CD4-positive, alpha-beta T cell treated with Interleukin-21 for 1 hour (primary cell): ENCODE measurements at places on chromosomes 5 and 9.

DNA sequence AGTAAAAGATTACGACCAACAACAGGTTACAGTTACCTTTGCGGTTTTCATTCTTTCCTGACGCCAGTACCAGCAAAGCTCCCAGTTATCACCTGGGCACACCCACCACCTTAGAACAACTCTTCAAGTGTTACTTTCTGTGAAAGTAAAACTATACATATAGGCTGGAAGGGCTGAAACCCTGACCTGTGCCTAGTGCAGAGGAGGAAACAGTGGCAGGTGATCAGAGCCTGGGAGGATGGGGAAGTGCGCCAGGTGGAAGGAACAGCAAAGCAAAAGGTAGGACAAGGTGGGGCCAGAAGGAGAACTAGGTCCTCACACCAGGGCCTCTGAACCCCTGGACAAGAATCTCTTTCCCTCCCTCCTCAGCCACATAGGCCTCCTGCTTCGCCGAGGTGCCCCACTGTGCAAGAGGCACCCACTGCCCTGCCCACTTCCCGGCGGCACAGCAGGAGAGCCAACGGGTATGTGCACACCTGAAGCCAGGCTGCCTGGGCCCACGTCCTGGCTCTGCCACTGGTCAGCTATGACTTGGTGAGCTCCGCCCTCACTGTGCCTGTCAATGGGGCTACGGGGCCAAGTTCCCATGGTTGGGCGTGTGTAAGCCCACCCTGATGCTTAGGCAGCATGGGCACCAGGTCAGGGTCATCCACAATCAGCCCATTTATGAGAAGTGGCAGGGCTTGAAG, 26.9 kb downstream of the BICD2 start:
- DNase-seq: no peak

DNA sequence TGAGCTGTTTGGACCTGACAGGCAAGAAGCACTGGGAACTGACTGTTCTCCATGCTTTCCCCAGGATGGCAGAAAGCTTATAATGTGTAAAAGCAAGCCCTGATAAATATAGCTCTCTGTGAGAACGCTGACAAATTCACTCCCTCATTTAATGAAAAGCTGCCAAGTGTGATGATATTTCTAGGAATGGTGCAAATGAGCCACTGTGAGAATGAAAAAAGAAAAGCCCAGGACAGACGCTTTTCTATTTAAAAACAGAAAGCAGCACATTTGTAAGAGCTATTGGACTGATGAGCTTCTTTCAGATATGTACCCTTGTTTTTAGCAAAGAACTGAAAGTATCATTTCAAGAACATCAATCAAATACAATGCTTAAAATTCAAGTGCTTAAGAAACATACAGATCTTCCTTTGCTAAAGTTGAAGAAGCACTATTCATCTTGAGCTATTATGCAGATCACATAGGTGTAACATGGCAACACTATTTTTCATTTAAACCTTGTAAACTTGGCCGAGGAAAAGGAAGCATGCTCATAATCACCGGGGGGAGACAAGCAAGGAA, 842.6 kb upstream of the ACO1 start:
- DNase-seq: no peak

DNA sequence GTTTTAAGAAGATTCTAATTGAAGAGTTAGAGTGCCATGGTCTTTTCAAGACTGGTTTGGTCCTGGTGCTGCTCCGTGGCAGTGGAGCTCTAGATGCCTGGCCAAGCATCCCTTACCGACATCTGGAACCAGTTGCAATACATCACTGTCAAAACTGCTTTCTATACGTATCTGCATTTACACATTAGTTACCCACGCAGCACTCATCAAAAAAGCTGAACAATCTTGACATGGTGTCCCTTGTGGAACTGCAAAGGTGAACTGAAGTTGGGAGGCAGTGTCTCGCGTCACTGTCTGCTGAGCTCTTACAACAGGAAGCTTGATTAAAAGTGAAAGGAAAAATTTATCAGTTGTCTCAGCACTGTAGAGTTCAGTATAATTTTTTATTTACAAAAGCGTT, 82.6 kb downstream of the PBX3 start:
- peak; percentile 75 for DNase-seq

DNA sequence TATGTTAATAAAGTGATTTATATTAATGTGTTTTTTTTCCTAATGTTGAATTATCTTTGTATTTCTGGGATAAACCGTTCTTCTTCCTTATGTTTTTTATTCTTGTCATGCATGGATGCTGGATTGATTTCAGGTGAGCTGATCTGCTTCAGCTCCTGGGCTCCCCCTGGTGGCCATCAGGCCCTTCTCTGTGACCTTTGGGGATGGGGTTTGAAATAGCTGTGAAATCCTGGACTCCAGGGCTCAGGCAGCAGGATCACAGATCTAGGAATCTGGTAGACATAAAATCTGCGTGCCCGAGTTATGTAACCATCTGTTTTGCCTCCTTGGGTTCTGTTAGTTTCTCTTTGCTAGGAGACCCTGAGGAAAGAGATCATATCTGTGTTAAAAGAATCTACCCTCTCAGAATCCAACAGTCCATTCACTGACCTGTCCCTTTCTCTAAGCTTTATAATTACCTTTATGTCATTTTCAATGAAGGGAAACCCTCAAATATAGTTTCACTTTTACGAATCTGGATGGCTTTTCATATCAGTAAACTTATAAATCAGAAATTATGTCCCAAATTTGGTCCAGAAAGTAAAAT, 12.2 kb upstream of the OR13J1 start:
- peak; percentile 73 for DNase-seq

DNA sequence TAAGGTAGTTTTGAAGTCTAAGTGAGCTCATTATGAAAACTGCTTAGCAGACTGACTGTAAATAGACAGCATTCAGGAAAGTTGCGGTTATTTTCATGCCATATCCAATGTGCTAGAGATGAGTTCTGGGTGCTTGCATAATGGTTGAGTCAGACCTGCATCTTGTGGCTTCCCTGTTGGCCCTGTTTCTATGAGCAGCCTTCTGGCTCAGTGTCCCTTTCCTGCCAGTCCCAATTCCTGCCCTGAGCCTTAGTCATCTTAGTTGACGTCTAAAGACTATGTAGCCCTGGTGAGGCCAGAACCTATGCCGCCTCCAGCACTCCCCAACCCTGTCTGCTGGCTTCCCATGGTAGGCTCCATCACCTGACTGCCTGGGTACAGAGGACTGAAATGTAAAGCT, 76.3 kb upstream of the TNFSF8 start:
- no peak for DNase-seq

GRCh38 chr5:35248843-35249780, 18.8 kb upstream of the PRLR start:
- DNase-seq: no peak

DNA sequence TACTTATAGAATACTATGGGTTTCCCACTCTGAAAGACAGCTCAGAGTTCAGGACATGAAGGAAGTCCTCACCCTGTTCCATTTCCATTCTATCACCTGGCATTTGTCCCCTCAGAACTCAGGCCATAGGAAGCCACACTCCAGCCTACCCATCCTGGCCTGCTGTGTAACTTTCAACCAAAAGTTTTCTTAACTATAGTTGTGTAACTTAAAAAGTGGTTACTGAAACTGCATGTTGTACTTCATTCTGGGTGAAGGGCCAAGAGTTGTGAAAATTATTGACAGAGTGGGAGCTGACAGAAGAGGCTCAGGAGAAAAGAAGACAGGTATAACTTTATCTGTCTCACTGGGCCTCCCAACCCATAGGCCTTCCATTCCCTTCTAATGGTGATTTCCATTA, 212.5 kb downstream of the RAB3C start:
- no peak for DNase-seq

- no peak for DNase-seq
These were observed 233.2 kb upstream of the RASEF start for GRCh38 chr9:83296123-83296522.

DNA sequence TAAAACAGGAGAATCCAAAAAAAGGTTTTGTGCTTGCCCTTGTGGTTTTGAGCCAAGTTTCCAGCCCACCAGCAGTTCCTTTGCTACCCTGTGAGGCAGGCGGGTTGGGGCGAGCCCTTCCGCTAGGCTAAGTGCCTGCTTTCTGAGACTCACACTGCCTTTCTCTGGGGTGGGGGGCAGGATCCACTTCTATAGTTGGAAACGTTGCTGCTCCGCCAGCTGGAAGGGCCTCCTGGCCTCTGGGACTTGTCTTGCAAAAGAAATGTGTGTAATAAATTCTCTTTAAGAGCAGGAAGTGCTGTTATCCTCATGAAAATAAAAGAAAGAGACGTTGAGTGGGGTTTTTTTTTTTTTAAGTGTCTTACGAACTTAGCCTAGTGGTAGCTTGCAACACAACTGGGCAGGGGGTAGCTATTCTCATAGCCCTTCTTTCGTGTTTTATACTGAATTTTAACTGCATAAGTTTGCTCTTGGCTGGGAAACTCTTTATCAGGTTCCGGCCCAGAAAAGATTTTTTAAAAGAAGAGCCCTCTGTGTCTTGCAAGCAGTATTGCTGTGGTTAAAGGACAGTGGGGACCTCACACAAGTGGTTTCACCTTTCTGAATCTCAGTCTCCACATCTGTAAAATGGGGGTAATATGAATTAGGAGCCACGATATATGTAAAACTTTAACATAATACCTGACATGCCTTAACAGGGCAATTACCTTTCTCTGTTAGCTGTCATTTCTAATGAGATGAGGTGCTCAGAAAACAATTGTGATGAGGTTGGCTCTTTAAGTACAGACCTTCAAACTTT, 19.8 kb downstream of the JADE2 start:
- DNase-seq: no peak

- DNase-seq: no peak
These were observed 221.8 kb downstream of the ICE1 start for GRCh38 chr5:5644249-5644648.

- DNase-seq: no peak
These were observed 126.3 kb upstream of the ASTN2 start for GRCh38 chr9:117541181-117541580.

DNA sequence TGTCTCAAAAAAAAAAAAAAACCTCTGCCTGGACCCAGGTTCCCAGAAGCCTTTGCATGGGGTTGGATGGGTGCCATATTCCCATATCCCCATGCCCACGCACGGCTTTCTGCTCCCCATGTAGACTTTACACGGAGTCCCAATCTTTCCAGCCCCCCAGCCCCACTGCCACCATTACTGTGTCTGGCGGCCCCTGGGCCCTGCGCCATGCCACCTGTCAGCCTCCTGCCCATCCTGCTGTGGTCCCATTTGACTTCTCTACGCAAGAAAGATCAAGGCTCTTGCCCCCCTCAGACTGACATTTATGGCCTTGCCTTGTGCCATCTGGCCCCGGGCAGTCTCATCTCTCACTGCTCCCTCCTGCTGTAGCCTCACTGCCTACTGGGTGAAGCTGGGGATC, 6.5 kb upstream of the AK1 start:
- no peak for DNase-seq

DNA sequence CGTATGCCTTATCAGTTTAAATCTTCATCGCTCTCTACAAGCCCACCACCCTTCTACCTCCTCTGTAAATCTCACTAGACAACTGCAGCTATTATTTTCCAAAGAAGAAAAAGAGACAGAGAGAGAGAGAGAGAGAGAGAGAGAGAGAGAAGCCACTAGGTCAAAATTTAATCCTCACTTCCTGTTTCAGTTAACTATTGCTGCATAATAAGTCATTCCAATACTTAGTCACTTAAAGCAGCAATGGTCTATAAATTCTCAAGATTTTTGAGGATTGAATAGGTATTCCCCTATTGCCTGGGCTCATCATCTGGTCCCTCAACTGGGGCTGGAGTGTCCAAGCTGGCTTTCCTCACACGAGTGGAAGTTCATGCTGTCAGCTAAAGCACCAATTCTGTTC, 68.8 kb downstream of the ITGA1 start:
- DNase-seq: no peak

GRCh38 chr5:131163276-131164119, 1.6 kb downstream of the HINT1 start:
- DNase-seq: peak; percentile 33

DNA sequence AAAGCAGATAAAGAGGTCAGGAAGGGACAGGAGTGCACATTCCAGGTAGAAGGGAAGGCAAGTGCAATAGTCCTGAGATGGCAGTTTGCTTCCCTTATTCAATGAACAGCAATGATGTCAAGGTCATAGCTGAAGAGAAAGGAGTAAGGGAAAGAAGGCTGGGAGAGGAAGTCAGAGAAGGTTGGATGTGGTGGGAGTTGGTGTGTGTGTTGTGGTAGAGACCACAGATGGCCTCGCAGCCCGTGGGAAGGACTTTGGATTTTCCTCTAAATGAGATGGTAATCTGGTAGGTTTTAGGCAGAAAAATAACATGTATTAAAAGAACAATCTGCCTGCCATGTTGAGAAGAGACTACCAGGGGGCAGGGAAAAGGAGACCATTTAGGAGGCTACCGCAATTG, 25.1 kb upstream of the LPAR1 start:
- no peak for DNase-seq

GRCh38 chr9:13266167-13266566, 13.3 kb downstream of the MPDZ start:
- no peak for DNase-seq

DNA sequence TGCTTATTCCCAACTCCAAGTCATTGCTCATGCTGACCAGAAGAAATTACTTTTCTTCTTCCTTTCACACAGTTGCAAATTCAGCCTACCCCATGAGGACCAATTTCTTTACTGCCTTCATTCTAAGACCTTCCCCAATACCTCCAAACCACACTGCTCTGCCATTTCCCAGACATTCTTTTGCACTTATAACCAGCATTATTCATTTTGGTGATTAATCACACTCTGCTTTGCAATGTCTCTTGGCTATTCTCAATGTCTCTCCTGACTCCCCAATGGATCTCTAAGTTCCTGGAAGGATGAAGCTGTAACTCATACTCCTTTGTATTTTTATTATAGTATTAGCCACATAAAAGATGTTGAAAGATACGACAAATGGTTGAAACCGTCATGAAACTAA, 105.7 kb upstream of the RANBP3L start:
- DNase-seq: no peak

DNA sequence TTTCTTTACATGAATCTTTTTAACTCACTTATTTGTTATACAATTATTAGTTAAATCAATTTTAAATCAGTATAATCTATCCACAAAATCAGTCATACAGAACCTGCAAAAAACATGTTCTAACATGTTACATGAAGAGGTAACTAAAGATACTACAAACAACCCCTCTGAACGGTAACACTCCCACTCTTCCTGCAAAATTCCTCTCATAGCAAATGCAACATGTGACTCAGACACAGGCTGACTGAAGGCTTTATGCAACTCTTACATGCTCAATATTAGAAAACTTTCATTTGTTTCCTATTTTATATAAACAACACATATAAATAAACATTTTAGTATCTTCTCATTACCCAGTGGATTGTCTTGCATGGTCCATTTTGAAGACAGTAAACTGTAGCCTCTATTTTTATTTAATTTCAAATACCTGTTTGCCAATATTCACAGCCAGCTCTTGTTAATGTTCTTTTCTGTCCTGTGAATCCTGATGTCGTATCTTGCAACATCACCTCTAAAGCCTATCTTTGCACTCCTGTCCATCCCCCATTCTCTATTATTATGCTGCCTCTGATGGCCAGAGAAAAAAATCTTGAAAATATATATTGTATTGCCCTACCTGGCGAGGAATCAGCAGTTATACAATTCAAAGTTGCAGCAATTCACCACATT, 100.5 kb upstream of the CCDC152 start:
- no peak for DNase-seq

DNA sequence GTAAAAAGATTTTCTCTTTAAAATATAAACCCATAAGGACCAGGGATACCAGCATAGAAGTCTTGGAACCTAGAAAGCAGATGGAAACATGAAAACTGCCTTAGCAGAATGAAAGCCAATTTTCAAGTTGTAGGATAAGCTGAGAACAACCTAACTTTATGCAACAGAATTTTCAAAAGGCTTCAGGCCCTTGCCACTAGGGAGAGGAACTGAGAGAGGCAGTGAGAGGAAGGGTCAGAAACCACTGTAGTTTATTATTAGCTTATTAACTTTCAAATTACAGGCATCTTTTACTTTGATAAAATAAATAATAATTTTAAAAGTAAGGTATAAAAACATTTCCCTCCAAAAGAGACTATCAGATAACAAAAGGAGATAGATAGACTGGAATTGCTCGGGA, 33.4 kb downstream of the FAM81B start:
- DNase-seq: no peak
